ENCODE measurements at places on chromosomes 12 and 14.

- DNase-seq: peak; percentile 19
These were observed 68.8 kb downstream of the RERG start for GRCh38 chr12:15152456-15152855.

DNA sequence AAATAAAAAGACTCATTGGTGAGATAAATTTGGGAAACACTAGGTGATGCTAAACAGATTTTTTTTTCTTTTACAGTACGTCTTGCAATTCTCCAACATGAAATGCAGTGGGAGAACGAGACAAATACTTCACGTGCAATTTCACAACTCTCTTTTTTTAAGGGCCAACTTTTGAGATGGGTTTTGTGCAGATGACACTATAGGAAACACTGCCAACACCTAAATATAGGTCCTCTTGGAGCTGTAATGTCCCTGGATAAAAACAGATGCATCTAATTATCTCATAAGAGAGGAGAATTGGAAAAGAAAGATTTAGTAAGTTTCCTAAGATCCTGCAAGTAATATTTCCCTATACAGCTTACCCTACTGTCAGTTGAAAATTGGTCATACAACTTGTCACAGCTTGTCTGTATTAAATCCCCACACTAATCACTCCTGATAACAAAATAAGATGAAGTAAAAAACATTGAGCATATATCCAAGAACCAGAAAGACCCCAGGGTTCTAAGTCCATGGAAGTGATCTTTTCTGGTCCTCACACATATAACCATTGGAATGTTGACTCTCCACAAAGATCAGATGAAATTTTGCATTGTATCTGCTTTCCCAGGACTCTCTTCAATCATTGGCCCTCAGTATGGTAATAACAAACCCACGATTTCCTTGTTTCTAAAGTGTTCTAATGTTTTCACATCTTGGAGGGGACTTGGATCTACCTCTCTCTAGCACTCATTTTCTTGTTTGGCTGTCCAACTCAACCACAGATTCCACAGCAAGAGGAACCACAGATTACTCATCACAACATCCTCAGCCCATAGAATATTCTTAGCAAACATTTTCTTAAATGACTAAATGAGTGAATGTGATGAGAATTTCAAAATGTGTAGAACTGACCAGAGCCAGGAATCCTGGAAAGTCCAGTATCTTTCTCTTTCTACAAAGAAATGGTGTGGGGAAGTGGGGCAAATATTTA is 769.4 kb upstream of the USP15 start:
- peak; percentile 71 for DNase-seq

DNA sequence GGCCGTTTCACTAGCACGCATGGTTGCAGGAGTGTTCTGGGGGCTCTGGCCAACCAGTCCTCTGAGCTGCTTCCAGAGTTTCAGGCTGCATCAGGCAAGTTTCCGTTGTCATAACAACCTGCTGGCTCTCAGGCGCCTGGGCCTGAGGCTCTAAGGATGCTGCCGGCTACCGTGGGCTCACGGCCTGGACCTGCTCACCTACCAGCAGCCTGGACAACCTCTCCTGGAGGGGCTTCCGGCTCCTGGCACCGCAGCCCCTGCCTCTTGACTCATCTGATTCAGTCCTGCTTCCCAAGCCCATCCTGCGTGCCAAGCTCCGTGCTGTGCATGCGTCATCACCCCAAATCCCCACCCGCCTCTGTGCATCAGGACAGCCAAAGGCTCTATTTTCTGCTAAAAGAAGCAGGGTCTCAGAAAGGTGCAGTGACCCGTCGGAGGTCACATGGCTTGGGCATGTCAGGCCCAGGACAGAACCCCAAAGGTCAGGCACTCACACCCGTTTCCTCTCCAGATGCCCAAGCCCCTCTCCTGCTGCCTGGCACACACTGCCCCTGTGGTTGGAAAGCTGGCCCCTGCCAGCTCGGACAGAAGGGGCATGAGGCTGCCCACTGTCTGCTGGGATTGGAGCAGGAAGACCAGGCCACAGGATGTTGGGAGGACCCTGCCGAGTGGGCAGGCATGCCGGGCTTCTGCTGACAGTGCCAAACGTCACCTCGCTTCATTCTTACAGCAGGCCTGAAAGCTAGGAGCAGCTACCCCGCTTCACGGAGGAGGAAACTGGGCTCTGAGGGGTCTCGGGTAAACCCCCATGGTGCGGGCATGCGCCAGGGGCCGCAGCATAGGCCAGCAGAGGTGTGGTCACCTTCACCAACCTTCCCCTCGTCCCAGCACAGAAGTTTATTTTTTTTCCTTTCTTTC is 5.7 kb downstream of the BEGAIN start:
- no peak for DNase-seq

DNA sequence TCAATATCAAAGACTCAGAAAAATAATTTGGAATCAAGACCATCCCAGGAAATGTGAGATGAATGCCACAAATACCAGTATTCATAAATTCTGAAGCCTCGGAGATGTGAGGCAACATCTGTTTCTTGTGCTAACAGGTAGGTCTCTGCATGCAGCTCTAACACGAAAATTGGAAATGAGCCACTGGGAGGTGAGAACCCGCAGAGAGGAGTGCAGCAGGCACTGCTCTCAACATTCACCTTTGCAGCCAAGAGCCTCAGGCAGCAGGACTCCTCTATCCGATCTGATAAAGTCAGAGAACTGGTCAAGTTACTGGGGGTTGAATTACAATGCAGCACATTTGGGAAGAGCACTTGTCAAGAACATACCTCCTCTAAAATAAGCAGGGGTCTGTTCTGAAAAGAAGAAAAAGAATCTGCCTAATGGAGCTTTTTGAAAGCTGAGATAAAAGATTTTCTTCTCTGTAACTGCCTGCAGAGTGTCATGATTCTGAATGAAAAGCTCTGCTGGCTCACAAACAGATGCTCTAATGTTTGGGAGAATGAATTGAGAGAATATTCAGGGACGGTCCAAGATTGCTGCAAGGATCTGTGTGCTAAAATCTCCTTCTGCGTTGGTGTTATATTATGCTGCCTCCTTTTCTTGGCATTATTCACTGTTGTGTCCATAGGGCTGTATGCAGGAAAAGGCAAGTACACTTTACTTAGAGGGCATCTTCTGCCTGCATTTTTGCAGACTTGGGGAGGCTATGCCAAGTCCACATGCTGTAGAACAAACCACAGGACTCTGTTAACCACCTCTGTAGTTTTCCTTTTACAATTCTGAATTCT is 209.6 kb upstream of the KRR1 start:
- peak; percentile 89 for DNase-seq

DNA sequence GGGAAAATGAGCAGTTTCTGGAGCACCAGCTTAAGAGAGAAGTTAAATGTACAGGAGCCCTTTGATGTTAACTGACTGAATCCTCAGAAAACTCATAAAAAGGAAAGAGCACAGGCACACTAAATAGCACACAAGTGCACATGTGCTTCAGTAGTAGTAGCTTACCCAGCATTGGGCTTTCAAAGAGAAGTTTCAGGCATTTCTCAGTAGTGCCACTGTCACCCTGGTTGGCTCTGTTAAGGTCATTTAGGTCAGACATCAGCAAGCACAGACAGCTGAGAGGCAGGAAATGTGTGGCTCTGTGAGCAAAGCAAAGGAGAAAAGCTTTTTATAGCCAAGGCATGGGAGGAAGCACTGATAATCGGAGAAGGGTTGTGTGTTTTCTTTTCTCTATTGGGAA is 96.3 kb upstream of the HIF1A start:
- DNase-seq: no peak

DNA sequence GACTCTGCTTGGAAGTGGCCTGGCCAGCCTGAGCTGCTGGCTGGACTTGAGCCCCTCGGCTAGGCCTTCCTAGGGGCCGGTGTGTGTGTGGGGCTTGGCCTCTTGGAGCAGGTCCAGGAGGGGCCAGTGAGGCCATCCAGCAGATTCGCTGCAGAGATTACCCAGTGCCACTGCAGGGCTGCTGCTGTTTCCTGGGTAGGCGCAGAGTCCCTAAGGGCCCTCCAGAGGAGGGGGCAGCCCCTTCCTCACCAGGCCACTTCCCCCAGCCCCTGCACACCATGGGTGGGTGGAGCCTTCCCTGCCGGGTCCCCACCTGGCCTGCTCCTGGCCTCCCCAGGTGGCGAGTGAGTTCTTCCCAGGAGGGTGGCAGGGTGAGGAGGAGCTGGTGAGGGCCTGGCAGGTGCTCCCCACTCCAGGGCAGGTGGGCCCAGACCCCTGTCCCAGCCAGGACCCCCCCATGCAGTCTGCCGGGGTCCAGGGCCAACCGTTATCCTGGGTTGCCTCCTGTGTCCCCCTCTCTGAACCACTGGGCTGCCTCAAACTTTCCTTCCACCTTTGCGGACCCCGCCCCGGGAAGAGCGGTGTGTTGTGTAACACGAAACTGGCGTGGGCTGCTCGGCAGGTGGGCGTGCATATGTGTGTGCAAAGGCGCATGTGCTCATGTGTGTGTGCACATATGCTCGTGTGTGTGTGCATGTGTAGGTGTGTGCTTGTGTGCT is 25.1 kb downstream of the ASPG start:
- DNase-seq: no peak

GRCh38 chr12:80702889-80703805 is 4.3 kb upstream of the MYF6 start:
- DNase-seq: peak; percentile 82

DNA sequence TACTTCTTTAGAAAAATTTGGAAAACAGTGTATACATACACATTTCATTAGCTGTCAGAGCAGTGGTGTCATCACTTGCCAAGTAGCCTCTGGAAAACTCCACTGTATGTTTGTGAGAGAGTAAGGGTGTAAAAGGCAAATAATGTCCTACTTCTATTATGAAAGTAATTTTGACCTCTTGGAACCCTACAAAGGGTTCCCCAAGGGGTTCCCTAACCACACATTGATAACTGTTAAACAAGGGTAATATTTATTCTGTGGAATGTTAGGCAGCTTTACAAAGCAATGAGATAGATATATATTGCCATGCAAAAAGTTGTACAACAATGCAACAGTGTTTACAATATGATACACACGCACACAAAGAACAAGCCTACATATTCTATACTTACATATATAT is 18.6 kb upstream of the DHRS2 start:
- DNase-seq: no peak

GRCh38 chr12:10994307-10994706 is 3.8 kb downstream of the TAS2R20 start:
- no peak for DNase-seq

- peak; percentile 10 for DNase-seq
These were observed 25.6 kb upstream of the MED13L start for GRCh38 chr12:116303066-116303465.

DNA sequence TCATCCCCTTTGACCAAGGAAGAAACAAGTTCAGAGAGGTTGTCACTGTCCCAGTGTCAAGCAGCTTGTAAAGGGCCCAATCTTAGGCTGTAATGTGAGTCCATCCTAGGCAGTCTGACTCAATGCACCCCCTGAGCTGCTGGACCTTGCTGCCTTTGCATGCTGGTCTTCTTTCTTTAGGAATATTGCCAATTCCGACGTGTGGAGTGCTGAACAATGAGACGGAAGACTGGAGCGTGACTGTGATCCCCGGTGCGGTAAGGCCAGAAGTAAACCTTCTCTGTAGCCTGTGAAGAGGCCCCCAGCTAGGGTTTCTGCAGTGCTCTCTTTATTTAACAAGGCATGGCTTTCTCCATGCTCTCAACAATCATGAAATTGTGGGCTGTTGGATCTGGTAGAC is 963 bp downstream of the TCTN2 start:
- DNase-seq: peak; percentile 7

DNA sequence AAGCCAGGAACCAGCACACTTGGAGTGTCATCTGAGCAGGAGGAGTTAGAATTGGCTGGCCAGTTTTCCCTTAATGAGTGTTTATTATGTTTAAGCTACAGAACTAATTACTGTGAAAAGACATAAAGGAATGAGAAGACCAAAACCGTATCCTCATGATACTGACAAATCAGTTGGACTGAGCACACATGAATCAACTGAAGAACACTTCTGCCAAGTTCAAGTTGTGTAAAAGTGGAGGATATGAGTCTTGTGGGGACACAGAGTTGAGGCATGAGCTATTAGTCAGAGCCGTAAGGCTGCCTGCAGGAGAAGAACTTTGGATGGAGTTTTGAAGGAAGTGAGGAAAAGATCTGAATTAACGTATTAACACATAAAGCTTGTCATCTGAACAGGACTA is 43.1 kb downstream of the HMGA2 start:
- DNase-seq: peak; percentile 92

Data from epithelial cell of esophagus (primary cell).